CD4-positive, alpha-beta T cell treated with Interleukin-15 for 4 hours (primary cell): ENCODE measurements at places on chromosomes 5 and 9.

- DNase-seq: no peak
Observed at GRCh38 chr5:146873186-146873917, 5.2 kb downstream of the PPP2R2B start.

- no peak for DNase-seq
Observed at GRCh38 chr9:69157751-69158466, 16.2 kb upstream of the TJP2 start.

DNA sequence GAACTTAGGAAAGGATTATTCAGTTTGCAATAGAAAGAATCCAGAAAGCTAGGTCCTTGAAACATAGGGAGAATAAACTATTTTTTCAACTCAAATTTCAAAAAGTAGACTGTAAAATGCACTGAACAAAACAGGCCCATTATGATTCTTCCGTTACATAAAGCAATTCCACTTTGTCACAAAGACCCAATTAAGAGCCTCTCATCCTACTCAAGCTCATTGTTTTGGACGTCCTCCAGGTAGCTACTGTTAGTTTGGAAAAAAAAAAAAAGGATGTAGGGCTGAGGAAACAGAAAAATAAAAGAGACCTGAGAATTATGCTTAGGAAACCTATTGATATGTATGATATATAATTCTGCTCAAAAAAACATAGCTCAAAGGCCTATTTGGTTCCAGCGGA lies 74.0 kb downstream of the DIRAS2 start:
- no peak for DNase-seq

- DNase-seq: no peak
Observed at GRCh38 chr5:74250304-74251102, 390.0 kb downstream of the ENC1 start.

DNA sequence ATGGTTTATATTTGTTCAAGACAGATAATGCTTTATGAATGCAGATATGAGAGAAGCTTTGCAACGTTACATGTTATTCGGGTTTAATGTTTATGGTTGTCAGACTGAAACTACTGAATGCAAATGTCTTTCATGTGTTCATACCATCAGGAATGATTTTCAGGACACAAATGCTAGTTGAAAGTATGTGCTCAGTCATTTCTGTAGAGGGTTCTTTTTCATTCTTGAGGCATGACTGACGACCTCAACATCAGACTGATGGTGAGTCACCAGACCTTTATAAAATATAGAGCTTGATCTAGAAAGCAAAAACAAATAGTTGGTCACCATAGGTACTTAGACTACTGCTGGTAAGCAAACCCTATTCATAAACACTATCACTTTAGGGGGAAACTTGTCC lies 287.3 kb upstream of the NUDT12 start:
- no peak for DNase-seq

DNA sequence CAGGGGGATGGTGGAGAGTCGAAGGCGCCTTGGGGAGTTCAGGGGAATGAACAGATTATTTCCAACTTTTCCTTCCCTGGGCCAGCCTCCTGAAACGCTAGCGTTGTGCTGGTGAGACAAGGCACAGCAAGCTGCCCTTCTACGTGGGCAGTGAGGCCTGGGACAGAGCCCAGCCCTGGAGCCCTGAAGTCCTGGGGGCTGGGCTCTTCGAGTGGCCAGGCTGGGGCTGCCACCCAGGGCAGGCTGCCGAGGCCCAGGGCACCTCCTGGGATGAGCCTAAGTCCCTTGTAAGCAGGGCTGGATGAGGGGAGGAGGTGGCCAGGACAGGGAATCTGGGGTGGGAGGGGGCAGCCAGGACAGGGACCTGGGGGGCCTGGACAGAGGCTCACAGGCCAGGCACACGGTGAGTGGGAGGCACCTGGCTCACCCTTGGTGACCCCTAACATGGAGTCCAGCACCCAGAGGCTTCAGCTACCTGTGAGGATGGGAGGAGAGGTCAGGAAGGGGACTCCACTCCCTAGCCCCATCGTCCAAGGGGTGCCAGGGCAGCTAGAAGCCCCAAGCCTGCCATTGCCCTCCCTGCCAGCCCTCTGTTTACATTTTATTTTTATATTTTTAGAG lies 1.3 kb upstream of the LCN12 start:
- no peak for DNase-seq

- DNase-seq: no peak
Observed at GRCh38 chr9:125649826-125650225, 57.2 kb downstream of the MAPKAP1 start.

DNA sequence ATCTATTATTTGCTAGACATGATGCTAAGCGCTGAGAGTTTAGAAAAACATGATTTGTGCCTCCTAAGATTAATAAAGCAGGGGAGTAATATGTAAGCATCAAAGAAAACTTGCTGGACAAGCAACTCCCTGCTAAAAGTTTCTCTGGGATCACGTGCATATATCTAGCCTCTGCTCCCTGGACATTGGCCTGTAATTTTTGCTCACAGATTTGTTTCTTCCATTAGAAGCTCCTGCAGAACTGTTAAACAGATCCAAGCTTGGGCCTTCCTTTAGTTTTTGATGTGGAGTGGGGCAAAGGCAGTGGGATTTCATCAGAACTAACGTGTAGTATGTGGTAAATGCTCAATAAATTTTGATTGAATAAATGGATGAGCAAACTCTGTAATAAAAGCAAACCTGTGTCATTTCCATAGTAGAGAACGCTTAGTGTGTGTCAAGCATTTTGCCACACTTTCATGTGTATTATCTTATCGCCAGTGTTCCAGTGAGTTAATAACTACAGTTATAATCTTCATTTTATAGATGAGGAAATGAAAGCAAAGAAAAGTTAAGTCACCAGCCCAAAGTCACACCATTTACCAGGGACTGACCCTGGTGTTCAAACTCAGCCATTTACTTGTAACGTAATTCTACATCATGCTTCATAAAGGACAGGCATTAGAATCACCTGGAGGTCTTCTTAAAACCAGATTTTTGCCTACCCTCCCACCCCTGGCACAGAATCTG lies 100.3 kb downstream of the PCSK5 start:
- no peak for DNase-seq
